ENCODE measurements at places on chromosomes 7 and 10.

- no peak for DNase-seq
Observed at GRCh38 chr7:83588602-83589240, 60.2 kb downstream of the SEMA3E start.

GRCh38 chr7:16804674-16805439, at the start of gene AGR2:
AGR2 (minus strand) TSS chr7:16804999; CDS start chr7:16801796, 3,203 bp downstream.
- no peak for DNase-seq

GRCh38 chr7:35241884-35242283, 12.0 kb downstream of the TBX20 start:
- DNase-seq, result no peak

- DNase-seq, result no peak
Observed at GRCh38 chr10:48924988-48925387, 14.7 kb downstream of the LRRC18 start.

- no peak for DNase-seq
Observed at GRCh38 chr10:46514431-46514861, 42.0 kb downstream of the GPRIN2 start.

DNA sequence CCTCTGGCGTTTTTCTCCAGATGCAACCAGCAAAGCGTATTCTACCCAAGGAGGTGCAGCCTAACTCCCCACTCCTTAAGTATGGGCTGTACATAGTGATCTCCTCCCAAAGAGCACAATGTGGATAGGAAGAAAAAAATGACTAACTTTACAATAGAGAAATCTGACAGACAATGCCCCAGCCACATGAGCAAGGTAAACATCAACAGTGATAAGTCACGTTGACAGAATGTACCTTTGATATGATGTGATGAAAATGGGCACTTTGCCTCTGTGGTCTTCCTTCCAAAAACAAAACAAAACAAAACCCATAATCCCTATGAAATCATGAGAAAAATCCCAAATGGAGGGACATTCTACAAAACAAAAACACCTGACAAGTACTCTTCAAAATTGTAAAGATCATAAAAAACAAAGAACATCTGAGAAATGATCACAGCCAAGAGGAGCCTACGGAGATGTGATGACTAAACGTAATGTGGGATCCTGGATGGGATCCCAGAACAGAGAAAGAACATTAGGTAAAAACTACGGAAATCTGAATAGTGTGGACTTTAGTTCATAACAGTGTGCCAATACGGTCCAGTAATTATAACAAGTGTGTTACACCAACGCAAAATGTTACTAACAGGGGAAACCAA, 50.6 kb downstream of the ABLIM1 start:
- no peak for DNase-seq

DNA sequence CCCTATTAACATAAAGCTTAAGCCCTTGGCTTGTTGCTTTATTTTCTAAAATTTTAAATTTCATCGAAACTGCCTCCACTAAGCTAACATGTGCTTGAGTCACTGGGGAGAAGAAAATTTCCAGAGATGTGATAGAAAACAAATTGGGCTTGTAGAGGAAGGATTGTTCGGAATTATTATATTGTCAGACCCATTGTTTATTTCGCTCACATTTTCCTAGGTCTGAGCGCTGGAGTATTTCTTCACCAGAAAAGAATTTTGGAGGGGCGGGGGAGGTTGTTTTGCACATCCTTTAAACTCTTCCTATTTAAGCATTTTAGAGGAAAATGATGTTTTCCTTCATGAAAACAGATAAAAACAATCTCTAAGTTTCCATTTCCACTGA, 29.1 kb downstream of the CELF2 start:
- DNase-seq, result no peak

- no peak for DNase-seq
Observed at GRCh38 chr7:30968294-30968693, 4.5 kb downstream of the GHRHR start.

- no peak for DNase-seq
Observed at GRCh38 chr7:71408271-71408670, 276.3 kb downstream of the GALNT17 start.

DNA sequence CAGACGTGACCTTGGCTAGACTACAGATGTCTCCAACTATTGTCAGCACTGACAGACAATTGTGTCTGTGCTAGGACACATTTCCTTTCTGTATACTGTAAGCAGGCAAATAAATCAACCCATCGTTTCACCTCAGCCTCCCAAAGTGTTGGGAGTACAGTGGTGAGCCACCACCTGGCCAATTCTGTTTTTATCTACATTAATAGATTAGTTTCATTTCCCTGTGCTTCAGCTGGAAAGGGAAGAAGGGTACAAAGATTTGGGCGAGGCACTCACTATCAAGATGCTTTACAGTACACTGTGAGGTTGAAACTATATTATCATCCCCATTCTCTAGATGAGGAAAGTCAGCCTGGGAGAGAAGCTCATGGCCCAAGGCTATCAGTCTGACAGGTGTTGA, 21.9 kb downstream of the SFR1 start:
- DNase-seq, result no peak

DNA sequence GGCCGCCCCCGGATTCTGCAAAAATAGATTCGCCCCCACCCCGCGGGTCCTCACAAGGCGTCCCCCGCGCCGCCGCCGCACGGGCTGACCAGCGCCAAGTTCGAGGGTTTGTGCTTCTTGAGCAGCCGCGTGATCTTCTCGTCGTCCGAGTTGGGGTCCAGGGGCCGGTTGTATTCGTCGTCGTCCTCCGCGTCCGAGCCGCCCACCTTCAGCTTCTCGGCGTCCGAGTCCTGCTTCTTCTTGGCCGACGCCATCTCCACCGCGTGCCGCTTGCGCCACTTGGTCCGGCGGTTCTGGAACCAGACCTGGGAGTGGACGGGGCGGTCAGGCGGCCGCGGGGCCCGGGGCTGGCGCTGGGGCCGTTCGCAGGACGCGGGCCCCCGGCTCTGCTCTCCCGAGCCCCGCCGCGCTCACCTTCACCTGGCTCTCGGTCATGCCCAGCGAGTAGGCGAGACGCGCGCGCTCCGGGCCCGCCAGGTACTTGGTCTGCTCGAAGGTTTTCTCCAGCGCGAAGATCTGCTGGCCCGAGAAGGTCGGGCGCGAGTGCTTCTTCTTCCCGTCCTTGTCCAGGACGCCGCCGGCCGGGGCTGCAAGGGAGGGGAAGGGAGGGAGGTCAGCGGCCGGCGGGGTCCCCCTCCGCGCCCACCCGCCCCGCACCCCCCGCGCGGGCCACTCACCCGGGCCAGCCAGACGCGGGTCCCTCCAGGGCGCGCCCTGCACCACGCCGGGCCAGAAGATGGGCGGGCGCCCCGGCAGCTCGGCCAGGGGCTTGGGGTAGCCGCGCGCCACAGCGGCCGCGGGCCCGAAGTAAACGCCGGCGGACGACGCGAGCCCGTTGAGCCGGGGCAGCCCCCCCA, 853 bp downstream of the NKX6-2 start:
- no peak for DNase-seq

DNA sequence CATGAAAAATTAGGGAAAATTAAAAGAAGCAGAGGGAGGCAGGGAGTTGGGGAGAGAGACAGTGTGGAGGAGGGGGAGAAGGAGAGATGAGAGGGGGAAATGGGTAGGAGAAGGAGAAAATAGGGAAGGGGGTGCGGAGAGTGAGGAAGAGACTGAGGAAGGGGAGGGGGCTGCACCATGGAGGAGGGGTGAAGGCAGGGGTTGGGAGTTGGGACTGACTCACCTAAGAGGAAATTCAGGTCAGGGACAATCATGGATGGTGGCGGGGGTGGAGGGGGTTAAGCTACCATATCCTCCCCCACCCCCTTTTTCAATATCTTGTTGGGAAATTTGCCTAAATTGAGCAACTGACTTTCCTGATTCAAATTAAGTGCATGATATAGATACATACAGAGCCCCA, 8.0 kb downstream of the GRK5 start:
- no peak for DNase-seq

DNA sequence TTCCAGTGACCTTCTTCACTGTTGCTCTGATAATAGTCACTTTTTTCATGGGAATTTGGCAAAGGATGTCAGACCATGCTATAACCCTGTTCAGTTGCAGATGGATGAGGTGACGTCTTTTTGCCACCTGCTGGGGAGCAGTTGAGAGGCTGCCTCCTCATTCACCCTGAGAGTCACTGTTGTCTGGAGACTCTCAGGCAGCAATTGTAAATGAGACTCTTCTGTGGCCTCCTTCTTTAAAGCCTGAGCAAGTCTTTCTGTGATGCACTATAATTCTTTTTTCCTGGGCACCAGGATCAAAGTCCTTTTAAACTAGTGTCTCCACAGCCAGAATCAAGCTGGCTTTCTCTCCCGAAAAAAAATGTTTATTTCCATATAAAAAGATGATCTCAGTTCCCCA, 345.1 kb downstream of the ARL4A start:
- DNase-seq, result no peak

DNA sequence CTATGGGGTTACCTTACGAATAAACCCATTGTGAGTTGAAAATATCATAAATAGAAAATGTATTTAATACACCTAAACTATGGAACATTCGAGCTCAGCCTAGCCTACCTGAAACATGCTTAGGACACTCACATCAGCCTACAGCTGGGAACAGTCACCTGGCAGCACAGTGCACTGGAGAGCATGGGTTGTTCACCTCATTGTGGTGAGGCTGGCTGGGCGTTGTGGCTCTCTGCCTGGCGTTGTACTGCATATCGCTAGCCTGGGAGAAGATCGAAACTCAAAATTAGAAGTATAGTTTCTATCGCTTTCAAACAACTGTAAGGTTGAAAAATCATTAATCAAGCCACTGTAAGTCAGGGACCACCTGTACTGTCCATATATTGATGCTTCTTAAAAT, 17.3 kb upstream of the HBP1 start:
- no peak for DNase-seq

- no peak for DNase-seq
Observed at GRCh38 chr7:28705350-28705749, 252.8 kb downstream of the TRIL start.

DNA sequence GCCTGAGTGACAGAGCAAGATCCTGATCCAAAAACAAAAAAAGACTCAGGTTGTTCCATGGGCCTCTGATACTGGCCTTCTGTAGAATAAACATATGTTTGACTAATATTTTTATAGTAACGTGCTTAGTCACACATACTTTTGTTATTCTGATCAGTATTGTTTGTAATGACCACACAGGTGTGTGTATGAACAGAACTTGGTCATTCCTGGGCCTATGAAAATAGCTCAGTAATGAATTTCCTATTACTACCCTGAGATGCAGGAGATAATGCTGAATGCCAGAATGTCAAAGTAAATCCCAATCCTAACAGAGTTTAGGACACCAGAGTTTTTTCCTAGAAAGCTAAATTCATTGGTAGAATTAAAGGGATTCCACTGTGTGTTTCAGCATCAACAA, 108.7 kb downstream of the DOCK4 start:
- no peak for DNase-seq

DNA sequence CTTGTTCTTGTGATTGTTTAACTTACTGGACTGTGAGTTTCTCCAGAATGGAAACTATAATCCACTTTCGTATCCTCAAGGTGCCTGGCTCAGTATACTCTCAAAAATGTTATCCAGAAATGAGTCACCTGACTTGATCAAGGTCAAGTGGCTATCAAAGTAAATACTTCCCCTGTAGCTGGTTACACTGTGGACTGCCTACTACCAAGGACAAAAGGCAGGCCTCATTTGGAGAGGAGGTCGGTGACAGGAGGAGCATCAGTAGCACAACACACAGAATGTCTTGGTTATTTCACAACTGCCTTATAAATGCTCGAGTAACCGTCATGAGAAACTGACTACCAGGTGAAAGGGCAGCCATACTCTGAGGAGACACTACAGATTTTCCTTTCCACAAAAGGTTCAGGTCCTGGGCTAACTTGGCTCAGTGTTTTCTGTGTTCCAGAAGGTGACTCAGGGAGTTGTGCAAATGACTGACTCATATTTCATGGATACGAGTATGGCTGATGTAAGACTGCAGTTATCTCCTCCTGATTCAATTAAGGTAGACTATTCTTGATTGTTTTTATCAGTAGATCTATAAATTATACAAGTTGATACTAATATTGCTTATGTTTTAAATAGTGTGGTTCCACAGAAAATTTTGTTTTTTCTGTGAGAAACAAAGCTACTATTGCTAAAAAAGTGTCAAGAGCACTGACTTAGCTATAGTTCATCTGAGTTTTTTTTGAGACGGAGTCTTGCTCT, 4.2 kb upstream of the CCNY start:
- DNase-seq, result no peak

- no peak for DNase-seq
Observed at GRCh38 chr10:62457598-62457997, 83.4 kb downstream of the ZNF365 start.

GRCh38 chr10:73238990-73239566, 8.0 kb downstream of the DNAJC9 start:
- DNase-seq, result no peak

- no peak for DNase-seq
Observed at GRCh38 chr10:124997306-124997705, 55.4 kb downstream of the ZRANB1 start.

- DNase-seq, result no peak
Observed at GRCh38 chr10:118635674-118636402, 40.4 kb upstream of the PRLHR start.

GRCh38 chr10:17655567-17656146, 11.7 kb downstream of the STAM start:
- DNase-seq, result no peak

DNA sequence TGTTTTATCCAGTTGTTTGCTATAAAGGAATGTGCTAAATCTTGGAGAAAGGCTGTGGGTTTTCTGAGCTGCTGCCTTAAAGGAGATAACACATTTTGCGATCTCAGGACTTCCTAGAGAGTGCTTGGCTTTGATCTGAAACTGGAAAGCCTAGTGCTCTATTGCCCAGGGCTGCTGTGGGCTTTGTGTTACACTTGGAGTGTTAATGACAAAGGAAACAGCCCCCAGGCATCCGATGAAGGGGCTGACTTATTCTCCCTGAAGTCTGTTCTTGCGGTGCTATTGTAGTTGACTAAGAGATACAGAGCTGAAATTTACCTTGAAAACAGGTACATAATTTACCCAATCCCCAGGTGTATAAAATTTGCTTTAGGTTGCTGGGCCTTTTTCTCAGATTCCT, 74.5 kb downstream of the SND1 start:
- DNase-seq, result no peak

- DNase-seq, result no peak
Observed at GRCh38 chr10:11819027-11819426, 4.1 kb upstream of the PROSER2 start.

GRCh38 chr10:88088441-88089340, 225.3 kb downstream of the PTEN start:
- no peak for DNase-seq

- DNase-seq, result no peak
Observed at GRCh38 chr7:98287486-98287959, 6.0 kb downstream of the BRI3 start.

DNA sequence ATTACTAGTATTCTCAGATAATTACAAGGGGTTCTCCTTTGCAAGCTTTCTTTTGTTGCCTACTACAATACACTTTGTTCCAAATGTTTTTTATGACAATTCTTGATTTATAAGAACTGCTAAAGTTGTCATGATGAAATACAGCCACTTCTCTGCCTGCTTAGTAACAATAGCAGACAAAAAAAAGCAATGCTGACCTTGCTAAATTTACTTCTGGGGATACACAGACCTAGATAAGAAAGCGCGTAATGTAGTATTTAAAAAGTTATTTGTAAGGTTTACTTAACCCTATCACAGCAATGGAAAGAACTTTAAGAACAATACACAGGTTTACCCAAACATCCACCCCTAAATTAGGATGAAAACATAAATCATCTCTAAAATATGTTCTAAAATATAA, 311.1 kb downstream of the DOCK4 start:
- no peak for DNase-seq

- DNase-seq, result no peak
Observed at GRCh38 chr10:4820804-4821401, 5.1 kb upstream of the AKR1E2 start.
